ENCODE measurements at places on chromosomes 4 and X.

DNA sequence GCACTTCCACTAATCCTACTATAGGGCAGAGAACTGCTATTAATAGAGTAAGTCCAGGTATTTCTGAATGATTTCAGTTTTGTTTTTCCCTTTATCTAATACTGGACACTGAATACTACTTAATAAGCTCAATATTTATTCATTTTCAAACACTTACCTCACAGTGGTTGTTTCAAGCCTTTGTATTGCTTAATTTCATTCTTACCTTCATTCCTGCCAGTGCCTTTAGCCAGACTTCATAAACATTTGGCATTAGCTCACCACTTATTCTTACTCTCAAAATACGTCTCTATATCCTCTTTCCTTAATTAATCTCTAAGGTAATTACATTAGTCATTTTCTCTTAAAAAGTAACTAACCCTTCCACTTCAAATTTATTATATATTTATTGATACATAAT lies 18.8 kb upstream of the CORIN start:
- no peak for DNase-seq

DNA sequence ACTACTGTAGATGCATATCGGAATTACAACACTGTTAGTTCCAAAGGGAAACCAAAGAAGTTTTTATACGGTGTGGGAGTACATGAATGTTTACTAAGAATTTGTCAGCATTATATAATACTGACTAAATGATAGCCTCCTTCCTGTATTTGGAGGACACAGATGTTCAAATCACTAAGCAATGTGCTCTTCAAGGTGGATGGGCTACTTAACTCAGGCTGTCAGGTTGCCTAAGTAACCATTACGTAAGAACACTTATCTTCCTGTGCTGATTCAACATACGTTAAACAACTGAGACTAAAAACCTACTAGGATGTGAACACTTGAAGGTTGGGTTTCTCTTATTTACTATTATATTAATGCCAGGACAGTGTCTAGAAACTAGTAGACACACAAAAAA lies 81.9 kb upstream of the HPGD start:
- DNase-seq: no peak

GRCh38 chr4:23972187-23972586 lies 82.3 kb upstream of the PPARGC1A start:
- DNase-seq: no peak

- DNase-seq: no peak
Measured at GRCh38 chr4:122285285-122285684, 93.5 kb upstream of the ADAD1 start.

DNA sequence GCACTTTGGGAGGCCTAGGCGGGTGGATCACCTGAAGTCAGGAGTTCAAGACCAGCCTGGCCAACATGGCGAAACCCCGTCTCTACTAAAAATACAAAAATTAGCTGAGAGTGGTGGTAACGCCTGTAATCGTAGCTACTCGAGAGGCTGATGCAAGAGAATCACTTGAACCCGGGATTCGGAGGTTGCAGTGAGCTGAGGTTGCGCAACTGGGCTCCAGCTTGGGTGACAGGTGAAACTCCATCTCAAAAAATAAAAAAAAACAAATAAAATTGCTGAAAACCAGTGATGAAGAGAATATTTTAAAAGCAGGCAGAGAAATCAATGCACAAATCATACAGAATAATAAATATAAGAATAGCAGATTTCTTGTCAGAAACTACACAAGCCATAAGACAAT lies 129.3 kb downstream of the SLIT2 start:
- DNase-seq: no peak

DNA sequence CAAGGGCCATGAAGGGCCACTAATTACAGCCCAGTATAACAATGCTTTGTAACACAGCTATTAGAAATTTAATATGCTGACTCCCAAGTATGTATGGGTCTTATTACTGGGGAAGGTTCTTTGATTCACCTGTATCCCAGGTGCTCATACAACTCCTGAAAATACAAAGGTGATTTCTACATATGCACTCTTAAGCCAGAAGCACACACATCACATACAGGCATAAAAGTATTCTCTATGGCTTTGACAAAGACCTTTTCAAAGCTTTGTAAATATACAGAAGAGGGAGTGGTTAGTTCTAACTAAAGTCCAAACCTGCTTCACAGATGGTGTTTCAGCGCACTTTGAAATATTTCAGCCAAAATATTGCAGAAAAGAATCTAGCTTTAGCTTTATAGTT lies 191.5 kb downstream of the SNCA start:
- no peak for DNase-seq

GRCh38 chr4:157246964-157247363 lies 26.4 kb downstream of the GRIA2 start:
- no peak for DNase-seq

DNA sequence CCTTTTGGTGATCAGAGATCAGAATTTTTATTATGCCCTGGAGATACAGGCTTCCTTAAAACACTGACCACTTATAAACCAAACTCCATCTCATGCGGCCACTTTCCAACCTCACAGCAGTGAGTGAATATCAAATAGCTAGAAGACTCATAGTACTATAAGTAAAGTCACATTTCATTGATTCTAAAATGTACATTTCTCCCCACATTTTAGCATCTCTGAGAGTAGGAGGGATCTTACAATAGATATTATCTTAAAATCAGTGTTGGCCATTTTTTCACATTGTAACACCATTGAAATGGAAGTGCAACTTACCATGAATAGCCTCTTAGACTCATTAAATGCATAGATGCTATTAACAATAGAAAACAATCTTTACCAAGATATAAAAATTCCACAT lies 17.4 kb downstream of the PCYT1B start:
- no peak for DNase-seq

GRCh38 chr4:10611673-10612072 lies 72.9 kb downstream of the CLNK start:
- peak; percentile 27 for DNase-seq

DNA sequence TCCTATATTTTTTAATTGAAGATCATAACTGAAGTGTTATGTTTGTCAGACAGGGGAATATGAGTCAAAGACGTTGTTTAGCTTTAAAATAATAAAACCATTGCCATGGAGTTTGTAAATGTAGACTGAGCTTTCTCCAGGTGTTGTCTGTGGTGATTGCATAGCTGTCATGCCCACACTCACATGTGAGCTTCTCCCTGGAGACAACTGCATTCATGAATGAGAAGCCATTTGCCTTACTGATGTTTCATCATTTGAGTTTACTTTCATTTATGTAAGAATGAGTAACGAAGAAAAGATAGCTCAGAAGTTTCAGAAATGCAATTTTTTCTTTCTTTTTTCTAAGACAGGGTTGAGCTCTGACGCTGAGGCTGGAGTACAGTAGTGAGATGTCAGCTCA lies 339.1 kb downstream of the GALNTL6 start:
- DNase-seq: no peak

DNA sequence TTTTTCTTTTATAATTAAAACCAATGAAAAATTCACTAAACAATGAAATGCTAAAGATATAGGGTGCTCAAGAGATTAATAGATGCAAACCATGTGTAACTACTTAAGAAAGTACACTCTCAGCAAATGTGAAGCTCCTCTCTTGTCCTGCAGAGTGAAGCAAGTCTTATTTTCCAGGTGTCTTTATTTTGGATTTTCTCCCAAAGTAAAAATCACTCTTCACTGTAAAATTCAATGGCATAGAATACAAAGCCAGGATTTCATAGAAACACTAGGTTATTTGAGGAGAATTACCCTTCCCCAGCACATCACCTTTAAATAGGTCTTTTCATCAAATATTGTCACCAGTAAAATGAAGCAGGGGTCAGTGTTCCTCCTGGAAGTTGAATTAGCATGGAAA lies 57.0 kb upstream of the GIMD1 start:
- DNase-seq: no peak

DNA sequence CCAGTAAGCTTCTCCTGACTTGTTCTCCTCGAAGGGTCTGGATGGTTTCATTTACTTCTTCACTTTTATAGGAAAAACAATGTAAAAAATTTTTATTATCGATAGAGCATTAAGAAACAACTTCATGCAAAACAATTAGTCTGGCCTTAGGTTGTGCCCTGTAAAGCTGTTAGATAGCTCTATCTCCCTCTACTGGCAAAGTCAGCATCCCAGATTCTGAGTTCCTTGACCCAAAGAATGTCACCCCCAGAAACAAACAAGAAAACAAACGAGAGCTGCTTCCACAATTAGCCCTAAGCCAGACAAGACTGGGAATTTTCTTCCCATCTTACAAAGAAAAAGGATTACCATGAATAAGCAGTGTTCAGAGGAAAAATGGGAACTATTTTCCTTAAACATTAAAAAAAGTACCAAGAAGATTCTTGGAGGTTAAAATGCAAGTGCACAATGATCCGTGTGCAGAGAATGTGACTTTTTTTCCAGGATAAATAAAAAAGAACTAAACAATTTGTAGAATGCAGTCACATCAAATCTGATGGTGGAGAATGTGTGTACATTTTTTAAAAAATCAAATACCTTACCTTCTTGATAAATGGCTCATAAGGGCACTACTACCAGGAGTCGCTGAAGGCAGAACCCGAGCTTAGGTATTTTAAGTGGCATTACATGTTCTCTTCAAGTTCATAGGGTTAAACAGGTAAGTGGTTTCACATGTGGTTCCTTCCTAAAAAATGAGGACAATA lies 293.2 kb downstream of the FBXO8 start:
- no peak for DNase-seq

DNA sequence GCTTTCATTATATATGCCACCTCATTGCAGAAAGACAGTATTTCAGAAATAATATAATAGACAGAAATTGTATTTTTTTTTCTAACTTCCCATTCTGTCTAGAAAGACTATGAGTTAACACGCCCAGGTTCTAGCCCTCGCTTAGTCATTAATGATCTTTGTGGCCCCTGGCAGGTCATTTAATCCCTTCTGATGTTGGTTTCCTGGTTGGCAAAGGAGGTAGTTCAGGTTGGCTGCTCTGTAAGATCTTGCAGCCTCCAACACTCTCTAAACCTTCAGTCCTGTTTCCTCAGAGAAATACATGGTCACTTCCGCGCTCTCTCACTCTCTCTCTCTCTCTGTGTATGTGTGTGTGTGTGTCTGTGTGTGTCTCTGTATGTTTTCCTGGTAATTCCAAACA lies 156.3 kb upstream of the NOCT start:
- no peak for DNase-seq

DNA sequence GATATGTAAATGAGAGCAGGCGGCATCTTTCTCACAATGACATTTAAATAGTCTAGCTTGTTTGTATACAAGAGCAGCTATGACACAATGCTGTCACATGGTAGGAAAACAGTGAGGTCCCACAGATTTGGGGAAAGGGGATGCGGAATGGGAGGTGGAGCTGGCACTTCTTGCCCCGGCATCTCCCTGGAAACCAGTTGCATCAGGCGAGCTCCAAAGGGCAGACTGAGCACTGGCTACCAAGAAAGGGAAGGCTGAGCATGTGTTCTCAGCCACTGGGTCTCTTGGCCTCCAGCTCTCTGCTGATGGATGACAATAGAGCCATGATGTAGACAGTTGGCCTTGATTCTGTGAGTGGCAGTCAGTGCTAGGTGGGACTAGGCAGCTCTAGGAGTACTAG lies 109.0 kb downstream of the UCHL1 start:
- no peak for DNase-seq

- no peak for DNase-seq
Measured at GRCh38 chr4:176193938-176194337, 1.4 kb downstream of the SPATA4 start.

- peak; percentile 44 for DNase-seq
Measured at GRCh38 chr4:111400741-111401140, 744.5 kb upstream of the FAM241A start.

- DNase-seq: no peak
Measured at GRCh38 chr4:139920486-139921002, 233.4 kb downstream of the MAML3 start.

DNA sequence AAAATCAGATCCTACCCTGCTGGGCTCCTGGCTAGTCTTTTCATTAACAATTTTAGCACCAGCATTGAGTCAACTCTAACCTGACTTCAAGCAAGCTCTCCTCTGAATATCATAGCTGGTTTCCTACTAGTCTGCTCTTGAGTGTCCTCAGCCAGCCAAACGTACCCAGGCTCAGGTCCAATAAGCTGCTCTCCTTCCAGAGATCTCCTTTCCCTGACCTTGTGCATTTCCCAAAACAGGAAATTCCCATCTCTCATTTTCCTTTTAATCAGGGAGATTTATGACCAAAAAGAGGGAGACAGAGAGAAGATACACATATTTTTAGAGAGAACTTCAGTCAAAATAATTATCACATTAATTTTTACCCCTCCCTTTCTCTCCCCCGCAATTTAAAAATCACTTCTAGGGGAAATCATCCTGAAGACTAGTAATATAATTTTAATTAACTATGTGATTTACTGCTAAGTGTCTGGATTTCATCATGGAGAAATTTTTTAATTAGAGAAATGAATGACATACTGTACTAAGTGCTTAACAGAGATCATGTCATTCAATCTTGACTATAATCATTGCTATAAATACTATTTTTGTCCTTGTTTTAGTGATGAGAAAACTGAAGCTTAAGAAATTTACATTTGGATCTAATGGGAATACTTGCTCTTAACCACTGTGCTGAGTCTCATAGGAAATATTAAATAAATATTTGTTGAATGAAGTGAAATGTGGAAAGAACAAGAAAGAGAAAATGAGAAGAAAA lies 421.7 kb upstream of the INTU start:
- DNase-seq: no peak

DNA sequence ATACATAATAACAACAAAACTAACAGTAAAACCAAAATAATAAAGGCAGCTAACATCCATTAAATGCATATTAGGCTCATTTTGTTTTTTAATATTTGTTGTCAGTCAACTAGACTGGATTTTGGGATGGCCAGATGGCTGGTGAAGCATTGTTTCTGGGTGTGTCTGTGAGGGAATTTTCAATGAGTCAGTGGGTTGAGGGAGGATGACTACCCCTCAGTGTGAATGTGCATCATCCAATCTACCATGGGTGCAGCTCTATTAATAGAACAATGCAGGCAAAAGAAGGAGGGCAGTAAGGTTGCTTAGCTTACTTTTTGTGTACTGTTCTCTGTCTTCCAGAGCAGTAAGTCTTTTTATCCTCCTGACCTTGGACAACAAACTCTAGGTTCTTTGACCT lies 484.2 kb upstream of the HS3ST1 start:
- no peak for DNase-seq

DNA sequence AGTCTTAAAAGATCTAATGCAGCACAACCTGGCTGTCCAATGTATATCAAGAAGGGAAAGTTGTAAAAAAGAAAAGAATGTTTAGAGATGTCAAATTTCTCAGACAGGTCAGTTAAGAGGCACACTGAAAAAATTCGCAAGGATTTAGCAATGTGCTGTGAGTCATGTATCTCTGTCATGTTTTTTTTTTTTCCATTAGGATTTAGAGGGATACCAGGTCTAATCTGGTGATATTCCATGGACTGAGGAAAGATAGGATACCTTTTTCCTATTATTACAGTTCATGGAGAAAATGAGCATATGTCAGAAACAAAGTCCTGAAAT lies 815.4 kb upstream of the PCDH10 start:
- DNase-seq: no peak

DNA sequence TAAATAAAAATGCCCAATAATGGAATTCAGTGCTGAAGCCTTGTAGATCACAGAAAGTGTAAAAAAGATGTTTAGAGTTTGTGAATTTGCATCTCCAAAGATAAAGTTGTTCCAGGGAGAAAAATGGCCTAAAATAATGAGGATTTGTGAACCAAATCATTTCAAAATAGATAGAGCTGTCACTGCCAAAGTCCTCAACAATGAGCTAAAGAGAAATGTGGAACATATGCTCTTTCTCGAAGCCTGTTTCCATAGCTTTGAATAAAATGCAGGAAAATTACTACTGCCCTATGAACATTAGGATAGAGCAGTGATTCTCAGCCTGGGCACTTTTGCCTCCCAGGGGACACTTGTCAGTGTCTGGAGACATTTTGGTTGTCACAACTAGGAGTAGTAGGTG lies 3.4 kb upstream of the AP1S2 start:
- DNase-seq: no peak

Measured in AG09319 (cell line).